ENCODE measurements at places on chromosomes 5 and 9. TPM values are rescaled to one million over a fixed set of nuclear protein-coding genes. Genes with fewer than 3 reads are reported as not detected.

The PCDHGB1 gene
- total RNA-seq = not detected

The TBCA gene
- total RNA-seq = 179 TPM

The HTR1A gene
- not detected for total RNA-seq

The OBP2B gene
- total RNA-seq = not detected

GRCh38 chr9:13885258-13885657 is 428.7 kb downstream of the NFIB start:
- no peak for DNase-seq

DNA sequence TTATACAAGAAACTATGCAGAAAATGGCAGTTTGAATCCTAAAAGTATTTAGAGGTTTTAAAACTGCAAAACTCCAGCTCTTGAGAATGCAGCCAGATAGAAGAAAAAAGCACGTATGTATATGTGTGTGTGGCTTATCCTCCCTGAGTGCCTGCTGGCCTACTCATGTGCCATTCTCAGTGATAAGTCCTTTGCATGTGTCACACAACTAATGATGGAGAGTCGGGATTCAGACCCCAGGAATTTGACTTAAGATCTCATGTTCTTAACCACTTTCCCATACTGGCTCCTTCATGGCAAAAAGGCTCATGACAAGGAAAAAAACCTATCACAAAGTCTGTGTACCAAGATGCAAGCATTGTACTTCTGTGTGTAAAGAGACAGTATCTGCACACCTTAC is 26.6 kb downstream of the SMARCA2 start:
- no peak for DNase-seq

Measured in PC-9 (cell line).